Stimulated activated CD8-positive, alpha-beta memory T cell treated with anti-CD3 and anti-CD28 coated beads, Interleukin-7, amount 100 ng/mL, for 24 hours (primary cell): ENCODE measurements at places on chromosomes 3 and 15.

GRCh38 chr15:91281947-91282346 is 181.9 kb downstream of the SV2B start:
- DNase-seq: no peak

- DNase-seq: no peak
Measured at GRCh38 chr3:152365126-152365525, 96.4 kb downstream of the MBNL1 start.

DNA sequence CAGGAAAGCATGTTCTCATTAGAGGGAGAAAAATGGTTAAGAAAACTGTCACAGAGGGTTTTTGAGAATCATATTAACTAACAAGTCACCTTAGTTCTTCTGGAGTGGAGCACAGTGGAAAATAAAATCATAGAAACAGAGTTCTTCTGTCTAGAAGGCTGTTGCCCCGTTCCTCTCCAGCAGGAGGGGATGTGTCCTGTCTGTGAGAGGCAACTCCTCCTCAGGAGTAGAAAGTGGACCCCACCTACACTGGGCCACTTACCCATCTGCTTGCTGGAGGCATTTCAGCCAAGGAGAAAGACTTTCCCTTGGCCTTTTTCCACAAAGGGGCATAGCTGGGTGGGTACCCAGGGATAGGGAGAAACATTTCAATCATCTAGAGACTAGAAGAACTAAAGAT is 106.6 kb downstream of the SSR3 start:
- no peak for DNase-seq

GRCh38 chr3:51386159-51386851 is 1.2 kb downstream of the MANF start:
- DNase-seq: no peak

DNA sequence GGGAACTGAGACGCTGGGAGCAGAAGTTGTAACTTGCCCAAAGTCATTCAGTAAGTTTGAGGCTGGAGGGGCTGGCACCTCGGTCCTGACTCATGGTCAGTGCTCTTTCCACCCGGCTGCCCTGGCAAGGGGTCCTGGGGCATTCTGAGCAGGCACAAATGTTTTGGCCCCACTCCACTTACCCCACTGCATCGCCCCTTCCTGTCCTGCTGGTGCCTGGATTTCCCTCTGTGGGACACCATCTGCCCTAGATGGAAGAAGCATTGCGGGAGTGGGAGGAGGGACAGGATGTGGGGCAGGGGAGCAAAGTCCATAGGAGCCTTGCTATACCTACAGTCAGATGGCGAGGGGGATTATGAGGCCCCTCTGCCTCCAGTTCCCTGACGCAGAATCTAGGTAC is 4.5 kb downstream of the CORO2B start:
- no peak for DNase-seq

- DNase-seq: no peak
Measured at GRCh38 chr3:141860766-141861513, 15.5 kb upstream of the ATP1B3 start.

DNA sequence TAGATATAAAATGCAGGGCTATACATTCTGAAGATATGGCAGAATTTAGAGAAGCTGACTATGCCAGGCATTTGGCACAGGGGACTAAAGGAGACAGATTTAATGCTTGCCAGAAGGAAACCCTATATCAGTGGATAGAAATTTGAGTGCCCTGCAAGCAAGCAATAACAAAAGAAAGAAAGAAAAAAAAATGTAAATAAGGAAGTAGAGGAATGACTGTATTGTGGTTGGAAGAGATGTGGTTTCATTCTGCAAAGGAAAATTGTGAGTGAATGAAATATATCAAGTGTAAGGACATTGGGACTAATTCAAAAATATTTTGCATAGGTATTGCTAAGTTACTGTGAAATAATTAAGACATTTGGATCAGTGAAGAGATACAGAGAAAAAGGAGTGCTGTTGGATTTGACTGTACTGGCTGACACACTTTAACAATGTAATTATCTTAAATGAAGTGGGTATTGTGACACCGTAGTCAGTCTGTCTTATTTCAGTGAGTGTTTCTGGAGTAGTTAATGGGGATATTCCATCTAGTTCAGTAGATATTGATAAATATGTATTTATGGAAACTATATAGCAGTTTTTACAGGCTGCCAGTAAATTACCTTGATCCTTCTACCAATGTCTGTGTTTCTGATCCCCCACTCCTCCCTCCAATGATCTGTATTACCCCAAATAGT is 418.2 kb downstream of the CNTN4 start:
- no peak for DNase-seq

DNA sequence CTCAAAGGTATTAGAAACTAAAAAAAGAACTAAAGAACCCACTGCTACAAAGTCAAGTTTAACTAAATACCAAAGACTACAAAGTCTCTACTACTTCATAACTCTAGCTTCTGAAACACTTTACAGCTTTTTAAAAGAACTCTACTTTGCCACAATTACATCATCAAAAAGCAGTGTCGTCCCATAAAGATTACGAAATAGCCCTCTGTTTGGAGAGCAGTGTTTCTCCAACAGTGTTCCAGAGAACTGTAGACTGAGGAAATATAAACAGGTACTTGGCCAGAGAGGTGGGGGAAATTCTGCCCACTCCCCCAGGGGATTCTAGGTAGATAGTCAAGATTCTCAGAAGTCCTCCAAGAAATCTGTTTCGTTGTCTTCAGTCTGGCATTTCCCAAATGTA is 225.6 kb downstream of the PDZRN3 start:
- DNase-seq: no peak

- DNase-seq: no peak
Measured at GRCh38 chr3:62225051-62225450, 148.3 kb downstream of the FEZF2 start.

DNA sequence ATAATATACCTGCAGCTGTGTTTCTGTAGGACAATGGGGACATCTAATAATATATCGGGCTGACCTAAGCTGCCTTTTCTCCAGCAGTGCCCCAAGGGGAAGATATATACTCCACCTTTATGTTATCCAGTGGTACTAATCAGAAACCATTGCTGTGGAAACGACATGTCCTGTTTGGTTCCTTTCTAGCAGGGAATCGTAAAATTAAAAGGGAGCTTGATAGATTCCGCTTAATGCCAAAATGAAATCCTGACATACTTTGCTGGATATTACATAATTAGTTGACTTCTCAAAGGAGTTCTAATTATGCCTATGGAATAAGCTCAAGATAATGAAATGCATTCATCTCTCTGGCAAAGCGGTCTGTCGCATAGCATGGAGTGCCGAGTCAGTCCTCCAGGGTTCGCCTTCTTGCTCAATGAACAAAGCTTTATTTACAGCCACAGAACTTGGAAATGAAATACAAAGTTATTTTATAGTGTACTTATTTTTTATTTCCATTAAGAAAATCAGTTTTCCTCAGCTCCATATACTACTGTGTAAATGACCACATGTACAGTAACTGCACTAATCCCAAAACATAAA is 262.8 kb downstream of the LRTM1 start:
- DNase-seq: no peak

- no peak for DNase-seq
Measured at GRCh38 chr15:40100123-40100946, 8.3 kb downstream of the BMF start.

DNA sequence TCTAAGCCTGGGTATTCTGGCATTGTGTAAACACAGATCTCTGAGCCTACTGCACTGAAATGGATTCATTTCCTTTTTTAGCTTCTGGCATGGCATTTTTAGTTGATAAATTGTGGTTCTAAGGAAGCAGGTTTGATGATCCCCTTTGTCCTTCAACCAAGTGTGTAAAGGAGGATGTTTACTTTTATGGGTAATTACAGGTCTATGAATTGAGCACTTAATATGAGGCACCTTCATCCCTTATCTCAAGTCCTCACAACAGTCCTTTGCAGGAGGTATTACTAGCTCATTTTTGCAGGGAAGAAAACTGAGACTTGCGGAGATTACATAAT is 30.8 kb upstream of the ZBTB38 start:
- no peak for DNase-seq

GRCh38 chr3:17057321-17057720 is 172.6 kb downstream of the PLCL2 start:
- no peak for DNase-seq

DNA sequence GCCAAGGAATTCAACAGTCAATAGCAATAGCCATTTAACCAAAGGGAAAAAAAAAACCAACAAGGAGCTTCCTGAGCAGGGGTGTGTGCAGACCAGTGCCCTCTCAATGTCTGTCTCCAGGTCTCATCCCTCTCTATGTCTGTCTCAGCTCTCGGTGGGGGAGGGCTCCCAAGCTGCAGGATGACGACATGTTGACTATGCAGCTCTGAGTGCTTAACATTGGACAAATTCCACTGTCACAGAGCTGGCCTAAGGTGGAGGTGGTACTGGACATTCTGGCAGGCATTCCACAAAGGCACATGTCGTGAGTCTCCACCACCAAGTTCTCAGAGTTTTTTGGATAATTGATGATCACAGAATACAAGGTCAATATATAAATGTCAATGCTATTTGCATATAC is 2.0 kb upstream of the CAPN7 start:
- DNase-seq: no peak

DNA sequence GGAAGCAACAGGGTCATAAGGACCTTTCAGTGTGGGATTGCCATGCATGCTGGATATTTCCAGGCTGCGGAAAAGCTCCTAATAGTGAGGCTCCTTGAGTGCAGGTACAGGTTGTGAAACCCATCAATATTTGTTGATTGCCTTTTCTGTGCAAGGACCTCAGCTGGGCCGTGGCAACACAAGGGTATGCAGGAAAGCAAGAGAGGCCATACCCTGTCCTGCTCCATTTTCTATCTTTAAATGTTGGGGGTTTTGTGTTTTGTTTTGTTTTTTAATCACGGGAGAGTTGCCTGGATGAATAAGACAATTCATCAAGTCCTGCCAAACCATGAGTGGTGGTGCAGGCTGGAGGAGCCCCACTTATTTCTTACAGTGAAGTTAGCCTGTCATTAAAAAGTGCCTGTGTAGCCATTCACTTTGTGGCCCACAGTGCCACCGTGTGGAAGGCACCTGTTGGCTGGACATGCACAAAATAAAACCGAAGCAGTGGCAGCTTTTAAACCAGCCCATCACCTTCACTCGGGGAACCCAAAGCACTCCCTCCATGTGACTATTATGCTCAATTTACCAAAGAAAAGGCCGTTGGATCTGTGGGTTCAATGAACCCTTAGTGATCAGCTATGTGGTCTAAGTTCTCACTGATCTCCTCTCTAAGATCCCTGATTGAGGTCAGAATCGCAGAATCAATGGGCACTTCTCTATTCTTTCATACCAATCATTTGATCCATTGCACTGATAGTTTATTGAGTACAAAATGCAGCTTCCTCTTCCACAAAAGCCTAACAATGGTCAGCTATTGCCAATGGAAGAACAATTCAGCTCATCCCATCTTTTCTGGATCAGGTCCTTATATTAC is 42.2 kb downstream of the CLDN18 start:
- no peak for DNase-seq

DNA sequence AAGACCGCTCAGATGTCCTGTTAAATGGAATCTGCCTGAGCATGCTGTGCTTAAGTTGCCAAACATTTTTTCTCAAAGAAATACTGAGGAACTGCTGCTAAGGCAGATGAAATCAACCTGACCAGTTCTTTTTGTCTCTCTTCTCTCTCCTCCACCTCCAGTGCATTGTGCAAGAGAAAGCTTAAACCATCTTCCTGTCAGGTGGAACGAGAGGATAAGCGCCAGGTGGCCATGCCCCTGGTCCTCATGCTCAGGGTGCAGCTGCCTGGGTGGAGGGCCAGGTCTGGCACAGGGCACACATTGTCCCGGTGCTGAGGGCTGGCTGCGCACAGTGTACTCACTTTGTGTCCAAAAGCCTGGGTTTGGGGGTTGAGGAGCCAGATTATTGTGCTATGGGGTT is 176.2 kb upstream of the TP63 start:
- no peak for DNase-seq

GRCh38 chr3:127831723-127832172 is 9.4 kb upstream of the MGLL start:
- no peak for DNase-seq

DNA sequence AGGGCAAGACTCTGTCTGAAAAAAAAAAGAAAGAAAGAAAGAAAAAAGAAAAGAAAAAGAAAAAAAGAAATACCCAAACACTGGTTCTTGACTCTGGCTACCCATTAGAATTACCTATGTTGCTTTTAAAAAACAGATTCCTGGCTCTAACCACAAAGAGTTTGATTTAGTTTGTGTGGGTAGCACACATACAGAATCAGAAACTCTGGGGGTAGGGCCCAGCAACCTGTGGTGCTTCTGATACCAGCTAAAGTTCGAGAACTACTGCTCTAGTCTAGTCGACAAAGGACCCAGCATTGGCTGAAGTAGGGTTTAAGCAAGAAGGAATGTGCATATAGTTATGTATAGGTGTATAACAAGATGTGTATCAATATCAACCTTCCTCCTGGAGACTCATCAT is 392.7 kb downstream of the EFHB start:
- no peak for DNase-seq

- no peak for DNase-seq
Measured at GRCh38 chr3:36814776-36815175, 50.4 kb upstream of the DCLK3 start.

DNA sequence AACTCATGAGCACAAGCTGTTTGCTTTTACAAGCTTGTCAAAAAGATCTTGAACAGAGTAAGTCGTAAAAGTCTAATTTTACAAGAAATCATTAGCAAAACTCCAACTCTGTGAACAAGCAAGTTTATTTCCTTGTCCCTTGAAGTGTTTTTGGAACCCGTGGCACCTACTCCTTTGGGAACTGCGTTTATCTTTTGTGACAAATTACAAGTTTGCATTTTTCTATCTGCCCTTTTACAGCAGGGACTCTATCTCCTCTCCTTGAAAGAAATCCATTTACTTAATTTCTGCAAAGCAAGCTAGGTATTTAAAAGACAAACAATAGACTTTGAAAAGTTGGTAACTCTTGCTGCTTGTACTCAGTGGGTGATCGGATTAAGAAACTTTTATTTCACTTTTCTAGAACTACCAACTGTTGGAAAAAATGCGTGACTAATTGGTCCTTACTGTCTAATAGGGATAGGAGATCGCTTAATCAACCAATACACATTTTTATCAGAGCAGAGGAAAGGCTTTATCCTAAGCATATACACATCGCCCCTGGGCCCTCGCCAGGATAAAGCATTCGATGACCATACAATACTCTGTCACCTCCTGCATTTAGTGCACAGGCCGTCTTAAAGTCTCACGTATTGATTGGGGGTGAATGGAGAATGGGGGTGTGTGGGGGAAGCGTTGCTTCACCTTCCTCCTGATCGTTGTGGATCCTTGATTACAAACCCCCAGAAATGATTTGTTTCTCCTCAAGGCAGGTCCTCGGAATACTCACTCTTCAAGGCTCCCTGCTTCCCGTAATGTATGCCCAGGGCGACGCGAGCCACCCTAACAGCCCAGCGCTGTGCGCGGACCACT is 1.7 kb downstream of the PRTG start:
- DNase-seq: no peak
